CD4-positive, alpha-beta T cell (primary cell): ENCODE measurements at places on chromosomes 4 and X. TPM values are rescaled to one million over a fixed set of nuclear protein-coding genes. Genes with fewer than 3 reads are reported as not detected.

DNA sequence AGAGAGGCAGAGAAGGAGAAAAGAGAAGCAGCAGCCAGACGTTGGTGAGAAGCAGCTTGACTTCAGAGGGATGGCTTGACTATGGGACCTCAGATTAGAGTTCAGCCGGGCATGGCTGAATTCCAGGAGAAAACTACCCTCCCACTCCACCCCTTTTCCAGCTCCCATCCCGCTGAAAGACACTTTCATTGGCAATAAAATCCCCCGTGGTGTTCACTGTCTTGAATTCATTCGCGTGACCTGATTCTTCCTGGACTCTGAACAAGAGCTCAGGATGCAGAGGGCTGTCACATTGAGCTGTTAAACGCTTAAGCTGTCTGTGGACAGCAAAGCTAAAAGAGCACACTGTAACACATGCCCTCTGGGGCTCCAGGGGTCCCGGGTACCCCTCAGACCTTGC lies 1575.3 kb upstream of the AGA start:
- no peak for DNase-seq

DNA sequence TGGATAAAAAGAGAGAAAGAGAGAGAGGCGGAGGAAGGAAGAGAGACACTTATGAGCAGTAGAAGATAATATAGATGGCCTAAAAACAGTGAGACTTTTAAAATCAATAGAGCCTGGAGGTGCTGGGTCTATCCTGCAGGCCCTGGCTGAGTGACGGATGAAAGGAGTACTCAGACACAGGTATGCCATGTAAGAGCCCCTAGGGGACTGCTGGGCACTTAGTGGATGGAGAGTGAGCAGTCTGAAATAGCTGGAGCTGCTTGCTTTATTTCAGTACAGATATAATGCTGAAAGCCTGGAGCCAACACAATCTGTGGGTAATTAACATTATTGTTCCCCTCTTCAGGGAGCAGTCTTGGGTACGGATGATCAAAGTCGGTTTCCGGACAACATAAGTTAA lies 578.6 kb downstream of the SPOCK3 start:
- no peak for DNase-seq

DNA sequence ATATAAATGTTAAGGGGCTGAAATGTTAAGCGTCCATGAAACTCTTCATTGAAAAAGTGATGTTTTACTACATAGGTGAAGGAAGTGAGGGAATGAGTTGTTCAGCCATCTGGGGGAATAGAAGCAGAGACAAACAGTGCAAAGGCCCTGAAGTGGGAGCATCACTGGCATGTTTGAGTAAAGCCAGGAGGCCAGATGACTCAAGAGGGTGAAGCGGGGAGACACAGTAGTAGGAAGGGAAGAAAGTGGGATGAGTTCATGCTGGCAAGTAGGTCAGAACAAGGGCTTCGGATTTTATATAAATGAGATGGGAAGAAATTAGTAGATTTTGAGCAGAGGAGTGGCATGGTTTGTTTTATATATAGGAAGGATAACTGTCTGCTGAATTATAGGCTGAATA lies 112.5 kb upstream of the MAP9 start:
- no peak for DNase-seq

GRCh38 chr4:140344621-140345020 lies 28.8 kb upstream of the SCOC start:
- no peak for DNase-seq

DNA sequence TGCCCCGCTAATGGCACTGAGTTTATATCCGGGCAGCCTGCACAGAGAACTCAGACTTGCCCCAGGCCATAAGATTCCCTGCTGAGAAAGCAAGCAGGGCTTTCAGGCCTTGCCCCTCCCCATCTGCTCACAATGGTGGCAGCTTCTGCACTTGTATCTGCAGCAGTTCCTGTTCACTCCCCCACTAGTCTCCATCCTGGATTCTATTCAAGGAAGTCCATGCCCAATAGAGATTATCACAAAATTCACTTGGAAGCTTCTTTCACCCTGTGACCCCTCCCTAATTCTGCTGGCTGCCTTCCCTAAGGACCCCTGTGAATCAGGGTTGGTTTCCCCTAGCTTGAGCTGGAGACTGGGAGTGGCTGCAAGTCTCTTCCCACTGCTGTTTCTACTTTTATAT lies 34.5 kb upstream of the UCP1 start:
- no peak for DNase-seq

GRCh38 chr4:13331827-13332226 lies 152.3 kb downstream of the RAB28 start:
- DNase-seq, result no peak

GRCh38 chr4:99696801-99697200 lies 39.2 kb upstream of the C4orf54 start:
- no peak for DNase-seq

NDP gene
- total RNA-seq, result not detected

- no peak for DNase-seq
Observed at GRCh38 chr4:4410271-4410670, 23.4 kb downstream of the NSG1 start.

DNA sequence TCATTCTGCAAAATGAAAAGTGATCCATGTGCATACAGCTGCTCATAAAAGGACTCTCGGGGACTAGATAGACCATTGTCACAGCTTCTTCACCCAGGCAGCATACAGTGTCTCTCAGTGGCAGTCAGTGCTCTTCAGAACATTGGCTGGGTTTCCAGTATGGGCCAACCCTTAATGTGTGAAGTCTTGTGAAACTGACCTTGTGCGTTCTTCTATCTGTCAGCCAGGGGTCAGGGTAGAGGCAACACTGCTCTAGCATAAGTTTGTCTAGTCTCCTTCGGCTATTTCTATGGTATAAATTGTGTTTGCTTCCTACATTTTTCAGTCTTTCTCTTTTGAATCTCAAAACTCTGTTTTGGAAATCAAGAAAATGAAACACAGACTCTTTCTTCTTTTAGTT lies 37.0 kb upstream of the SMIM31 start:
- DNase-seq, result no peak

DNA sequence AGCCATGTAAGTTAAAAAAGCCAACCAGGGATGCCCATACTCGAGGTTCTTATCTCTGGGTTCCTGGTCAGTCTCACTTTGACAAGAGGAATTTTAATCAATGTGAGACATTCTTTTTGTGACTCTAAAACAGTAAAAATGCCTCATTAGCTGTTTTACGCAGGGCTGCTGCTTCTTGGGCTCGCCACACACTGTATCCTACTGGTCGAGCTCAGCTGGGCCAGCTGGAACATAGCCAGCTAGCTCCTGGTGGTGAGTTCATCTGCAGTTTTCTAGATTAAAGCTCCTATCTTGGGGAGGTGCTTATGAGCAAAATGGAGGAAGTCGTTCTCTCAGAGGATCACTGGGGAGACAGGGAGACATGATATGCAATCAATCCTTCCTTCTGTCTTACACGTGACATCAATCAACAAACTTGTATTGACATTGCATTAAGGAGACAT lies 55.9 kb upstream of the LEF1 start:
- no peak for DNase-seq

- DNase-seq, result no peak
Observed at GRCh38 chrX:139784807-139785206, 76.8 kb upstream of the MCF2 start.

GRCh38 chrX:154967603-154968002 lies 54.9 kb downstream of the F8 start:
- DNase-seq, result no peak

IL2RG gene
- 213 TPM for total RNA-seq

- peak; percentile 25 for DNase-seq
Observed at GRCh38 chrX:44873415-44874276, 658 bp downstream of the KDM6A start.

- DNase-seq, result no peak
Observed at GRCh38 chrX:99914635-99915034, 495.4 kb downstream of the PCDH19 start.

XG gene
- total RNA-seq, result not detected

DNA sequence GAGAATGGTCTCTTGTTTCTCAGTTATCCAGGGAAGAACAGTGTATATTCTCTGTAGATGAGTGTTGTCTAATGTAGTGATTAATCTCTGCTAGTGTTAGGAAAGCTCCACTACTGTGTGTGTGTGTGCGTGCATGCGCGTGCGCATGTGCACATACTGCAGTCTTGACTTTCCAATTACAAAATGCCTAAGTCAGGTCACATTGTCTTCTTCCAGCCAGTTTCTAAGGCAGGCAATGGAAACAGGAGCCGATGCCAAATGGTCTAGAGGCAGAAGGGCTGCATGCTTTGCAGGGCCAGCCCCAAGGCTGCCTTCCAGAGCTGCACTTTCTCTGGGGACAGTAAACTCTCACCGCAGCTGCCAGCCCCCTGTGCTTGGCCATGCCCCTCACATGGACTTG lies 30.5 kb upstream of the NAP1L5 start:
- DNase-seq, result no peak

GRCh38 chr4:121776610-121777401 lies 11.8 kb upstream of the SMIM43 start:
- no peak for DNase-seq

GRCh38 chr4:158428242-158428641 lies 93.4 kb upstream of the RXFP1 start:
- DNase-seq, result no peak

DNA sequence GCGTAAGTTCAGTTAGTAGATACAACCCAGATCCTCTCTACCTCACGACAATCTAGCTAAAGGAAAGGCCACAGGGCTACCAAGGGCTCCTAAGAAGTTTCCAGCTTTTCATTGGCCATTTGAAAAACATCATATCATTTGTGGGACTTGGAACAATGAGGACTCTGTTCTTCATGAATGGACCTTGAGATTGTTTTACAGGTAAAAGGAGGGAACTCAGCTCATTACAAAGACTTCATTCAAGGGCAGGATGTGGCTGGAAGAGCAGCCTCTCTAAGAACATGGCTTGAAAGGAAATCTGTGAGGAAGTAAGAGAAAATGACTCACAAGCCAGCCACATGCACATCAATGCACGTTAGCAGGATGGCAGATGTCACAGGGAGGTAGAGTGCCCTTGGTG lies 105.9 kb upstream of the SLC7A11 start:
- no peak for DNase-seq

GSX2 gene
- not detected for total RNA-seq

DCUN1D4 gene
- 39.9 TPM for total RNA-seq
